Activated CD4-positive, alpha-beta T cell treated with anti-CD3 and anti-CD28 coated beads, Interleukin-10, Interleukin-2, amounts not matched to agents 100 ng/mL and 50 ng/mL, durations not matched to agents 16 hours and 8 hours (primary cell): ENCODE measurements at places on chromosomes 11 and 22.

DNA sequence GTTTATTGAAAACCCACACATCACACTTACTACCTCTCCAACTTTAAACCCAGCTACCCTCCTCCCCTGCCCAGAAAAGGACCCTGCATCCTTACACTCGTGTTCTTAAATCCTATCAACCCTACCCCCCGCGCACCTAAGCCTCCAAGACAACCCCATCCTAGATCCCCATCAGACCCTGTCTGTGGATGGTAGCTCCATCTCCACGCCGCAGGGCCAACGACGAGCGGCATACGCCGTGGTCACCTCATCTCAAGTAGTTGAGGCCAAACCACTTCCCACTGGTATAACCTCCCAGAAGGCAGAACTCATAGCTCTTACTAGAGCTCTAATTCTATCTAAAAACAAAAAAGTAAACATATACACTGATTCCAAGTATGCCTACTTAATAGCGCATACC lies 9.4 kb upstream of the OR56A3 start:
- DNase-seq, result no peak

GRCh38 chr11:400241-400689 lies 6.3 kb downstream of the PKP3 start:
- no peak for DNase-seq

DNA sequence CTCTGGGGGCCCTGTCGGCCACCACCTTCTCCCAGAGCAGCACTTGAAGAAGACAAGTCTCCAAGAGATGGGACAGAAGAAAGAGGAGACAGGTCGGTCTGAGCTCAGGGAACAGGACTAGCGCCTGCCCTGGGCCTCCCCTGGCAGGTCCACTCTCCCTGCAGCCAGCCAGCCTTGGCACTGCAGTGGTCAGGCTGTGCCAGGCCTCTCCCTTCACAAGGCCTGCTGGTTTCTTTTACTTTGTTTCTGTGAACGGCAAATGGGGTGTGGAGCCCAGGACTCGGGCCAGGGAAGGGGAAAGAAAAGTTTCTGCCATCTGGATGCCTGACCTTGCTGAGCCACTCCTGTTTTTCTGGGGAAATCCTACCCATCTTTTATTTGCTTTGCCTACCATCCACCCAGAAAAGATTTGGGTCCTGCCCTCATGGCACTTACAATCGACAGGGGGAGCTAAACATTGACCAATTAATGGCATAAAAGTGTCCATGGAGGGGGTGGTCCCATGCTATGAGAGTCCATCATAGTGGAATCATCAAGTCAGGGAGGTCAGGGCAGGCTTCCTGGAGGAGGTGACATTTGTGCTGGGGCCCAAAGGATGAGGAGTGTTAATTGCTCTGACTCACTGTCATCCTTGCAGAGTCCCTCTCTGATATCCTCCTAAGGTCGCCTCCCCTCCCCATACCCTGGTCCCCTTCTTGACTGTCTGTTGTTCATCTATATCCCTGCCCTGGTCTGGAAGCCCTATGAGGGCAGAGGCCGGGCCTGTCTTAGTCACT lies 65.2 kb downstream of the NFAM1 start:
- DNase-seq, result no peak

DNA sequence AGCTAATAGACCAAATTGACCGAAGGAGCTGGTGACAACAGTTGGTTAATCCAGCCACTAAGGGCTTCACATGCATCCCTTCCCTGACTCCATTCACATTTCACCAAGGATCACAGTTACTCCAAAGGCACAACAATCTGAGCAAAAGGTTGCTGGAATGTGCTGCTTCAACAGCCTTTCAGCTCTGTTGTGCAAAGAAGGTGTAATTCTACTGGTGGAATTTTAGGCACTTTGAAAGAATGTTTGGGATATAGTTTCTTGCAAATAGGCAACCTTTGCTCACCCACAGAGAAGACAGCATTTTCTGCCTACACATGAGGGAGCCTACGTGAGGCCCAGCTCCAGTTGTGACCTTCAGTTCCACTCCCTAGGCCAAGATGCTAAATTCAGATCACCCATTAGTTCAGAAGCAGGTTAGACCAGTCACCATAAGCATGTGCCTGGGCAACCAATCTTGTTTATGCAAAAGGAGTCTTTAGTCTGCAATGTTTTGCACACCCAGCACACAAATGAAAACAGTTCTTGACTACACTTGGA lies 21.6 kb upstream of the FCHSD2 start:
- DNase-seq, result no peak

- no peak for DNase-seq
Observed at GRCh38 chr22:46026899-46027210, 49.9 kb upstream of the WNT7B start.

- no peak for DNase-seq
Observed at GRCh38 chr11:33825854-33826560, 51.7 kb upstream of the FBXO3 start.

GRCh38 chr11:26896719-26897118 lies 97.2 kb upstream of the FIBIN start:
- no peak for DNase-seq
